ENCODE measurements at places on chromosomes 4 and X.

DNA sequence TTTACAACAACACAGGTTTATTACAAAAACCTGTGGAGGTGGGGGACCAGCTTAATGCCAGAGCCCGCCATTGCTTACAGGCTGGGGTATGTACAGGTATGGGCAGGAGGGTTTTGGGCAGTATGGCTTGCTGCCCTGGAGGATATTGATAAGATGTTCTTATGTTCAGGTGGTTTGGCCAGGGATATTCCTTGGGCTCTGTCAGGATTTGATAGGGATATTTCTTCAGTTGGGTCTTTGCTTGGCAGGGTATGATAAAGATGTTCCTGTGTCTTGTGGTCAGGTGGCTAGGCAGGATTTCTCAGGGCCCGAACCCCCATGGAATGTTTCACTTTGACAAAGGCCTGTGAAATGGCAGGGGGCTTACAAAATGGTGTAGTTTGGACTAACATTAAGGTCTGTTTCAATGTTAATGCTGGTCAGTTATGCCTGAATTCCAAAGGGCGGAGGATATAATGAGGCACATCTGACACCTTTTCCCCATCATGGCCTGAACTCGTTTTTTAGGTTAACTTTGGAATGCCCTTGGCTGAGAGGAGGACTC, 3.1 kb downstream of the MGST2 start:
- DNase-seq, result no peak

GRCh38 chrX:64908121-64908520, 68.1 kb downstream of the ZC4H2 start:
- DNase-seq, result no peak

GRCh38 chrX:10415306-10416001, 204.9 kb downstream of the MID1 start:
- peak; percentile 16 for DNase-seq

- DNase-seq, result no peak
Measured at GRCh38 chr4:135545616-135546317, 1344.2 kb upstream of the PABPC4L start.

DNA sequence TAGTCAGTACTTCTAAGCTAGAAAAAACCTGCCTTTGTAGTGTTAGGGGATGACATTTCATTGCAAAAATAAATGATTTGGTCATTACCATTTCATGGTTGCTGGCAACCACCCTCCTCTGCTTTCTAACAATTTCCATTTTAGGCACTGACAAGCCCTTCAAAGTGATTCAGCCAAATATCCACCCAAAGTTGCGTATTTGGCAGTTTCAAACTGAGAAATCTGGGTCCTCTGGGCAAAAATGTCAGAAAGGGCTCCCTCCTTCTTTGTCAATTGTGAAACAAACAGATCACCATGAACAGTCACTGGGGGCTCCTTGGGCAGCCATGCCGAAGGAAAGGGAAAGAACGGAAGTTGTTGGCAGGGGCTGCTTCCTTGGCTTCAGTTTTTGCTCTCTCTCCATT, 33.0 kb downstream of the PLAC1 start:
- no peak for DNase-seq

DNA sequence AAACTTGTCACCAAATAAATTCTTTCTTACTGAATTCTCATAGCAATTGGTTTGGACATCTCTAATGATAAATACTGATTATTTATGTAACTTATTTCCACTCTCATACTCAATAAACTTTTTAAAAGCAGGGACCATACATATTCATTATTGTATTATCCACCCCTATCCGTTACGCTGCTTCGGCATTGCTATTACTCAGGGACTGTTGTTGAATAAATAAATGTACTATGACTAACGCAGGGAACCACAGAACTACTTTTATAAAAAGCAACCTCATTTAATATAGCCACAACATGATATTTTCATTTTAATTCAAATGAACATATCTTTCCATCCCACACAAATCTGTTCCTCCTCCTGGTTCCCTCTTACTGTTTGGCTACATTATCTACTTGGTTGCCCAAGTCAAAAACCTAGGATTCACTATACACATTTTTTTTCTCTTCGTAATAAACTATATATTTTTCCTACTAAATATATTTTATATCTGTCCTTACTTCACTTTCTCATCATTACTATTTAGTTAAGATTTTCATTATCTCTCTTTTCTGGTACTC, 14.9 kb upstream of the ANKRD50 start:
- DNase-seq, result no peak

DNA sequence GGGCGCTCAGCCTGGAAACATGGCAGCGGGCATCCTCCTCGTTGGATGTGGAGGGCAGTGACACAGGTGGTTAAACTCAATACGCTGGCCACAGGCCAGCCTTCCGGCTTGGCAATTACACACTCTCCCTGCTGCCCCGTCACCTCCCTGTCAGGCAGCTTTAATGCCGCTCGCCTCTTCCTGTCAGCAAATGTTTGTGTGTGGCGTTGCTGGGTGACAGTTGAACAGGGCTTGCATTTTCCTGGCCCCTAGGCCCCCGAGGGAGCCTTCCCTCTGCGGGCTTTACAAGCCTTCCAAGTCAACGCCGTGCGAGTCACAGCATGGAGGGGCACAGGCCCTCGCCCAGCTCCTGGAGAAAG, 620.0 kb downstream of the BCOR start:
- no peak for DNase-seq

- DNase-seq, result no peak
Measured at GRCh38 chr4:33959519-33959918, 2284.8 kb downstream of the ARAP2 start.

DNA sequence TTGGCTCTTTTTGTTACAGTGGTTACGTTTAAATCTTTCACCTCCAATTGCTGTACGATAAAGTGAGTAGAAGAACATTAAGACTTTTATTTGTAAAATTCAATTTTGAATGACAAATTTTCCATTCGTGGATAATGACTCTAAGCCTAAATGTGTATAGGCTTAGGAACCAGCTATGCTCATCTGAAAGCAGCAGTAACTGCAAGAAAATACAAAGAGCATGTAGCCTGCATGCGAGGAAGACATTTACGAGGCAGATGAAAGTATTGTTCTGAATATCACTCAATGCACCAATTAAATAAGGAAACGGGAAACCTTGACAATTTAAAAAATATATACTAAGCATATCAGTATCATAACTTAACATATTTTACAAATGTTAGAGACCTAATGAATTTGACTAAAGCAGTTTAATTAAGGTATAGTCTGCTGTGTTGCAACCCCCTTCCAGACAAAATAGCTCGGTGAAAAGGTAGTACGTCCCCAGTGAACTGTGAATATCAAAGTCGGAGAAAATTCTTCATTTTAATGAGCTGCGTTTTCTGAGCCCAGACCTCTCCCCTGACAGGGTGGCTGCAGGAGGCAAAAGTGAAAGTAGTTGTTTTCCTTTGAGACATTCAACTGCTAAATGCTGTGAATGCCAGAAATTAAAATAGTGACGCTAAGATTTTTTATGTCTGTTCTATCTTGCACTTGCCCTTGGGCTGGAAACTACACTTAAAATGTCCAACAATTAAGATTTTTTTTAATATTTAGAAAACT, 1236.5 kb upstream of the TENM3 start:
- no peak for DNase-seq

DNA sequence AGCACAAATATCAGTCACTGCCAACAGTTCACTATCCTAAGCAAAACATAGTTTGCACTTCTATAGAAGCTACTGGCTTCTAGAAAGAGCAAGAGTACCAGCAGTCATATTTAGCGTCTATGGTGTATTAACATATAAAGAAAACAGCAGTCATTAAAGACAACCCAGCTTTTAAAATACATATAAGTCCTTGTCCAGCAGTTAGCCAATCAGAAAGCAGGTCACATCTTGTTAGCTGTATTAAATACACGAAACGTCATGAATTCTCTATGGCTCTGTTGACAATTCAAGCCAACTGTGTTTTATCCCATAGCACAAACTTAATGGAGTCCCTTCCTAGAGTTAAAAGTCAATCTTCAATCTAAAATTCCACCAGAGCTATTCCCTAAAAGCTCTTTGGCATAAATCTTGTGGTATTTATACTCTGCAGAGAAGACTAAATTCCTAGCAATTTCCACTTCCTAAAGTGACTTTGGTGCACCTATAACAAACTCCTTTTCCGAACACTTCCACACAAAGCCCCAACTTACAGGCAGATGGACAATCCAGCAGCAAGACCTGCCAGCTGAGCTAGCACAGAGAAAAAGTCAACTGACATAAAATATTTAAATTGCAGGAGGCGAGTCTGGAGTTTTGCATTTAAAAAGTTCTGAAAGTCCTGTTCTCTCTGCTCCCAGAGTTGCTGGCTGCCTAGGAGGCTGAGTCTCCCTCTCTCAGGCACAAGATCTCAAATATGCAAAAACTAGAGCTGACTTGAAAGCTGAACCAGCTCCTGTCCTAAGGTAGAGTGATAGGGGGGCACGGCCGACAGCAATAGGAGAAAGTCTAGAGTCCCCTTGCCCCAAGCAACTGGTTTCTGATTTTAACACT, 1.3 kb downstream of the LDB2 start:
- DNase-seq, result no peak

DNA sequence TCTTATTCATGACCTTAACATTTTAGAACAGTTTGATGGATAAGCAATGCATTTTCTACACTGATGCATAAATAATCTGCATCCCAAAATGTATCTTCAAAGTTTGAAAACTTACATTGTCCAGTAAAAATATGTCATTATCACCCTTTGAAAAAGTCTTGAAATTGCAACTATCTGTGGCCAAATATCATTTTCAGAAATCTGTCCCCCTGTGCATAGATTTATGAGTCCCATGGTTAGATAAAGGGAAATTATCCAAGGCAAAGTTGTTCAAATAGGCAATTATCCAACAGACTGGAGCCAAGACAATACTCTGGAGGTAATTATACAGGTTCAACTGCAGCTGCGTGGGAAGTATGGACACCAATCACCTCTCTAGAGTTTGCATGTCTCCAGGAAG, 182.5 kb upstream of the INTU start:
- no peak for DNase-seq

DNA sequence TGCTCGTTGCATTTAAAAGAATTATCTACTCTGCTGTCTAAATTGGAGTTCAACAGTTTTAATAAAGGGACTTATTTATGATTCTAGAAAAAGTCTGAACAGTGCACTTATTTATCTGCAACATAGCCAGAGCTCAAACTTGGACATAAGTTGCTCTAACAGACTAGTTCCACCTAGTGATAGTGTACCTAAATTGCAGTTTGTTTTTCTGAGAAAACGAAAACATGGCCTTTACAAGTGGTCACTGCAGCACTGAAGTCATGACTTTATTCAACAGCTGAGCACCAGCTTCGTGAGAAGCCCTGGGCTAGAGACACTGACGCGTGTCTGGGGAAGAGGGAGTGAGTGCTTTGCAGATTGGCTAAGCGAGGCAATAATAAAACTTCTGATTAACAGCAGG, 77.3 kb upstream of the IGSF1 start:
- peak; percentile 1 for DNase-seq

- no peak for DNase-seq
Measured at GRCh38 chr4:139018971-139019758, 3.6 kb downstream of the NOCT start.

DNA sequence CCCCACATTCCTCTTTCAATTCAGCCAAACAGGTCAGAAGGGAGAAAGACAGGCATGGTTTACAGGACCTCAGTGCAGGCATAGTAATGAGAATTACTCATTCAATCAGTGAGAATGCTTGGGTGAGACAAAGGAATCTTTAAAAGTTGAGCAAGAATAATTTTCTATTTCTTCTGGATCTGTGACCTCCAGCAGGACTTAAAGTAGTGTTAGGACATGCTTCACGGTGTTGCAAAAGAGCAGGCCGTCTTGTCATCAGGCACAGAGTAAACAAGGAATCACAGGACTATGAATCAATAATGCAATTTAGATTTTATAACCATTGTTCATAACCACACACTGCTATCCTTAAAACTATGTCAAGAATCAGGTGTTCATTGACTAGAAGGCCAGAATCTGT, 130.6 kb upstream of the GLRA2 start:
- peak; percentile 2 for DNase-seq

DNA sequence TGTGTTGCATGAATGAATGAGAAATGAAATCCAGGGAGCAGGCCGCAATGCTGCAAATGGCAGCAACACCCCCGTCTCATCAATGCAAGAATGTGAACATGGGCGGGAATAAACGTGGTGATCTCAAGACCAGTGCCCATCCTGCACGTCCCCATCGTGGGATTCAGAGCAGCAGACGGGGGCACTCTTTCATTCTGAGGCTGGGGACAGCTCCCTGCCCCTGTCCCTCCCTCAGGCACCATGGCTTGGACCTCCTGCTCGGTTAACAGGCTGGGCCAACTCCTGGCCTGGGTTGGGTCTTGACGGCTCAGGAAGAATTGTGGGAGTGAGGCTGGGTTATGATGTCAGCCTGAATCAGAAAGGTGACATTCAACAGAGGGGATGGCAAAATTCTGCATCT, 78.9 kb downstream of the NSUN7 start:
- DNase-seq, result no peak

GRCh38 chrX:88397551-88397950, 349.5 kb upstream of the CPXCR1 start:
- no peak for DNase-seq

- DNase-seq, result peak; percentile 62
Measured at GRCh38 chr4:9762823-9763475, 18.5 kb upstream of the DRD5 start.

DNA sequence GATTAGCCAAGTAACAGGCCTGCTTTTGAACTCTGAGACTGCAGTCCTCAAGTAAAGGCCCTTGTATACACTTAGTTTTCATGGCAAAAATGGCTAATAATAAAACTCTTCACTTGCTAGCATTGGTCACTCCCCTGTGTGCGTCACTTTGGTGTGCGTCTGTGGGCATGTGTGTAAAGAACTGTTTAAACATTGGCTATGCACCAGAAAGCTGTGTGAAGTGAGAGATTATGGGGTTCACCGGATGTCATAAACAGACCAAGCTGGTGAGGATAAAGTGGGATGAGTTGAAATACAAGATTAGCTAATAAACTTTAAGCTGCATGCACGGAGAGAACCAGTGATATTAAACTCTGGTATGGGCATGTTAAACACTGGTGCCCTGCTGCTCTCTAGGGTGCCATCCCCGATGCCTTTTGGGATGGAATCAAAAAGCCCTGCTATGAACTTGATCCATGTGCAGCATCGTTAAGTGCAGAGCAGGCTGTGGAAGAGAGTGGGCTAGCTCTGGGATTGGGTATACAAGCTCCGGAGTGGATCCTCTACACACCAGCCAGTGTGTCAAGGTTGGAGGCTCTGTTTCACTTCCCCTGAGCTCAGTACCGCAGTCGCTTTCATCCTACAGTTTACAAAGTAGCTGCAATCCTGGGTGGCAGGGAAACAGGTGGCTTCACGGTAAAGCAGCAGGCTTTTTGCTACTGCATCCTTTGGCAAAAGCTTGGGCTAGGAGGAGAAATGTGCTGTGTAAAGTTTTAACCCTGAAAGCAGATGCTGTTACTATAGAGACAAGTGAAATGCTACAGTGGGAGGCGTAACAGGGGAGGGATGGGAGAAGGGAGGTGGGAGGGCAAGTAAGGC, 108.3 kb upstream of the SLC4A4 start:
- DNase-seq, result no peak

DNA sequence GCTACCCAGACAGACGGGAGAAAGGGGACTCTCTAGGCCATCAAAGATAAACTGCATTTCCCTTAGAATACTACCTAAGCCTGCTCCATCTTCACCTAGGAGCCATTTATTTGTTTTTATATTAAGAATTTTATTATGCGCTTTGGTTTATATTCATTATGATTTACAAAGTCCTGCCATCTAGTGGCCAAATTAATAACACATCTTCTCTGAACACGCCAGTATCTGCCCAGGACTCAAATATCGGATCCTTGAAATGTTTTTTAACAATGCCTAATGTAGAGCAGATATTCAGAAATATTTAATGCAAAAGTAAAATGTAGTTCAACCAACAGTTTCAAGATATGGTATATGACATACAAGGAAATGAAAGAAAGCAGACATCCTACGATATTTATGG, 20.8 kb upstream of the PRPS2 start:
- peak; percentile 1 for DNase-seq
